ENCODE measurements at places on chromosomes 1 and 21. TPM values are rescaled to one million over a fixed set of nuclear protein-coding genes. Genes with fewer than 3 reads are reported as not detected.

DNA sequence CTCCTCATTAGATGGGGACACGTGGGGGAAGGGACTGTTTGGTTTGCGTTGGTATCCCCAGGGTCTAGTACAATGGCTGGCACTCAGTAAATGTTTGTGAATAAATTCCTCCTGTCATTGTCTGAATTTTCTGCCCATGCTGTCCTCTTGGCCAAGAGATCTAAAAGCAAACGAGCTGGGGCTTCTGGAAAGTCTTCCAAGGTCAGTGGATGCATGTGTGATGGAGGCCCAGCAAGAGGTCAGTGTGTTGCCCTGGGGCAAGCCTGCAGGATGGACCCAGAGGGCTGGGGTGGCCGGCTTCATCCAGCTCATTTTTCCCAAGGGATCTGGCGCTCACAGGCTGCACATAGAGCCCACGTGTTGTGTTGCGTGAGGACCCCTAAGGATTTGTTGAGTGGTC, 30.0 kb upstream of the JUN start:
- no peak for DNase-seq

GRCh38 chr1:100642826-100643225, 76.7 kb upstream of the VCAM1 start:
- DNase-seq = no peak

PADI2 gene
- total RNA-seq = 2.2 TPM

SPRR2F gene
- total RNA-seq = not detected

HEATR1 gene
- total RNA-seq = 53.2 TPM

FCER1G gene
- total RNA-seq = not detected
